ENCODE measurements at places on chromosomes 11 and 22.

DNA sequence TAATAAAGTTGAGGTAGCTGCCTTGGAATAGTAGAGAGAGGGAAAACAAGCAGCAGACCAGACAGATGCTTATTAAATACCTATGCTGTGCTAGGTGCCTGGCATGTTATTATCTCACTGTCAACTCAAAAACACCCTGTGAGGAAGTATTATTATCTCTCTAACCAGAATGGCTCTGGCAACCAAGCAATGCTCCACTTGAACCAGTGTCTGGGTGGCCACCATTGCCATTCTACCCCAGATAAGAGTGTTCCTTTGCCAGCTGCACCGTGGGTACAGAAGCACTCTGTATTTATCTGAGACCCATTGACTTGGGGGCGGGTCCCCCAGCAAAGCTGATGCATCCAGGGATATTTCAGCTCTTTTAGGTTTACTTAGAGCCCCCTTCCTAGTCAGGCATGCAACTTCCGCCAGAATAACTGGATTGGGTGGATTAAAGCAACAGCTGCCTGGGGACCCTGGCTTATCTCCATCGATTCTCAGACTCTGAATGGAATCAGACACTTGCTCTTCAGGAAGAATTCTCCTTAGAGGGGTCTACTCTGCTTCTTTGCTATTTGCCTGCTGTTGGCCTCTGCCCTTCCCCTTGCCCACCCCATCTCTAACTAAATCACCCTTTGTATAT is 49.1 kb downstream of the RCN1 start:
- no peak for DNase-seq

- no peak for DNase-seq
Observed at GRCh38 chr11:24734742-24735237, 237.9 kb downstream of the LUZP2 start.

- peak; percentile 93 for DNase-seq
Observed at GRCh38 chr11:65588199-65589054, 7.2 kb downstream of the KCNK7 start.

- DNase-seq, result peak; percentile 28
Observed at GRCh38 chr11:134412203-134413042, at the start of gene B3GAT1. TSS of gene B3GAT1 (minus strand) at chr11:134412242. CDS start at chr11:134387659, 24,583 bp downstream.

- DNase-seq, result no peak
Observed at GRCh38 chr11:59943997-59944714, 5.9 kb downstream of the OOSP1 start.

DNA sequence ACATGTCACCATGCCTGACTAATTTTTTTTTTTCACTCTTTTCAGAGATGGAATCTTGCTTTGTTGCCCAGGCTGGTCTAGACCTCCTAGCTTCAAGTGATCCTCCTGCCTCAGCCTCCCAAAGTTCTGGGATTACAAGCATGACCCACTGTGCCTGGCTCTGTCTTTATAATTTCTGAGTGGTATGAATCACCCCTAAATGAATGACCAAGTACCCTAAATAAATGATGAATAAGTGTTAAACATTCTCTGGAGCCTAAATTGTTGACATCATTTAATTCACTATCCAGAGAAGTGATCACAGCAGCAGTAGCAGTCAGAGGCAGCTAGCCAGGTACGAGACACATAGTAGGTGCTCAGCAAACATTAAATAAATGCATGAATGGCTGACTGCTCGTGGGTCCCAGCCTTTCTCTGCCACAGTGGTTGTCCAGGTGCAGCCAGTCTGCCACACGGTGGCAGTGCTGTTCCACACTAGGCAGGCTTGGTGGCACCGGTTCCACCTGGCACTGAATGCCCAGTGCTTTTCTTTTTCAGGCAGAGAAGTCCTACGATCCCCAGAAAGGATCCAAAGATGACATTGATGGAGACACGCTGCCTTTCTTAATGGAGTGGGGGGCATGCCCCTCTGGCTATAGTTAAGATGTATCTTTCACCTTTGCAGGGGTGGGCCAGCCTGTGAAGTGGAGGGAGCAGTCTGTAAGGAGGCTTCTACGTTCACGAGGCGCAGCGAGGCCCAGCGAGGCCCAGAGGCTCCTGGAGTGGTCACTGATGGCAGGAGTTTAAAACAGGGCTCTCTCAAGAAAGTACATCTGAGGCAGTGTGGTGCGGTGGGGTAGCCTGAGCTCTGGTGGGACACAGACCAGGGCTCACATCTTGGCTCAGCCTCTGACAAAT is 8.7 kb upstream of the TTC12 start:
- peak; percentile 80 for DNase-seq

DNA sequence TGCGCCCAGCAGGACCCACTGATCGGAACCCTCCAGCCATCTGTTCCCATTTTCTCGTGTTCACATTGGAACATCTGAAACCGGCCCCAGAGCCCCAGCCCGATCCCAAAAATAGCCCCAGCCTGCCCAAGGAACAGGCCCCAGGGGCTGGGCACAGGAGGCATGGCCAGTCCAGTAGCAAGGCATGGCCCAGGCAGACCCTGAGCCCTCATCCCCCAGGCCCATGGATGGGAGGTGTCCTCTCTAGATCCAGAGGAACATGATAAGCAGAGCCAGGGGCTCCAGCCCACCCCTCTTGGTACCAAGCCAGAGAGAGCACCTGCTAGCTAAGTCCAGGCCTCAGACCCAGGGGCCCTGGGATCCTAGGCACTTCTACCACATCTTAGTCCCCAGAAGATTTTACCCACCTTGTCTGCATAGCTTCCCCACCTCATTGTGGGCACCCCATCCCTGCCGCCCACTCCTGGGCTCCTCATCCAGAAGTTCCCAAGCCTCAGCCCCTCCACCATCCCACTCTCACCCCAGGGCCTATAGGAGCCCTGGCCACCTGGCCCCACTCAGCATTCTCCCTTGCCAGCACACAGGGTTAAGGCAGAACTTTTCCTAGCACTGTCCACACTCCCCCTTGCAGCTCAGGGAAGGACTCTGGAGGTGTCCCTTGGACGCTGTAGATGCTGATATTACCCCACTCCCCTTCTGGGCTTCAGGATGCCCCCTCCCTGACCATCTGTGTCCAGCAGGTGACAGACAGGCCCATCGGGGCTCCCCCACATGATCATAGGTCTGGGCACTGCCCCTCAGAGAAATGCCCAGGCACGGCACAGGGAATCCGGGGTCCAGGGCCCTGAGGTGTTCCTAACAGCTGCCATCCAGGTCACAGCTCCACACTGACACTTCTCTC is 9.5 kb downstream of the BCL9L start:
- no peak for DNase-seq

DNA sequence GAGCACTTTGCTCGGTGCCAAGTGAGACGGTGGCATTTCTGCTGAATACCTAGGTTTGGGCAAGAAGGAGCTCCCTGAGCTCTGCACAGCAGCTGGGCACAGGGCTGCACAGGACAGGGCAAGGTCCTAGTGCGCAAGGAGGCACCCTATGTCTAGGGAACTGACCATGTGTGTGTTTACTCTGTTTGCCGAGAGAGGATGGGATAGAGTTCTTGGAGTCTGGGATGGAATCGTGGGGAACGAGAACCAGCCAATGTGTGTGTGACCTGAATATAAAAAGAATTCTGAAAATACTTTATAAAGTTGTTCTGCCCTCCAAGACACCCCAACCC is 179.5 kb upstream of the NECTIN1 start:
- no peak for DNase-seq

DNA sequence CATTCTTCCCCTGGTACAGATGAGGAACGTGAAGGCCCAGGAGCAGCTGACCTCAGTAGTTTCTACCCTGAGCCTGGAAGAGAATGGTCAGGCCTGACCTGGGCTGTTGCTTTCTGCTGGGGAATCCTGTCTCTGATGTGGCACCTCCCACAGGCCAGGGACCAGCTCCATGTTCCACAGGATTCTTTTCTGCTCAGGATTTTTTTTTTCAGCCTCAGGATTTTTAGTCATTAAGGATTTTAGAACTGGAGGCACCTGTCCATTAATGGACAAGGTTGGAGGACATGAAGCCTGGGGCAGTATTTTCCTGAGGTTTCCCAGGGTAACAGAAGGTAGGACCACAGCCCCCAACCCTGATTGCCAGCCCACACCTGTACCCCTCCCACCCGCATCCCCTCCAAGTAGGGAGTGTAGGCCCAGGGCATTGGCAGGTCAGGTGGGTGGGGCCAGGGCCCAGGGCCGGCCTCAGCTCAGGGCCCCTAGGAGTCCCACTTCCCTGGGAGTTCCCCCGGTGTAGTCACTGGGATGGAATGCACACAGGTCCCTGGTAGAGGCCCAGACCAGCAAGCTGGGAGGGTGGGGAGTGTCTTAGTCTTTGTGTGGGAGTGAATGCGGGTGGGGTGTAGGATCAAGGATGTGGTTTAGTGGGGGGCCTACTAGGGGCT is 16.1 kb downstream of the BIK start:
- DNase-seq, result peak; percentile 14

GRCh38 chr11:5234381-5234834 is at the start of gene HBD:
TSS of gene HBD (minus strand) at chr11:5234483. CDS start at chr11:5234433, 50 bp downstream.
- no peak for DNase-seq

- no peak for DNase-seq
Observed at GRCh38 chr11:118921929-118922744, 3.6 kb downstream of the BCL9L start.

DNA sequence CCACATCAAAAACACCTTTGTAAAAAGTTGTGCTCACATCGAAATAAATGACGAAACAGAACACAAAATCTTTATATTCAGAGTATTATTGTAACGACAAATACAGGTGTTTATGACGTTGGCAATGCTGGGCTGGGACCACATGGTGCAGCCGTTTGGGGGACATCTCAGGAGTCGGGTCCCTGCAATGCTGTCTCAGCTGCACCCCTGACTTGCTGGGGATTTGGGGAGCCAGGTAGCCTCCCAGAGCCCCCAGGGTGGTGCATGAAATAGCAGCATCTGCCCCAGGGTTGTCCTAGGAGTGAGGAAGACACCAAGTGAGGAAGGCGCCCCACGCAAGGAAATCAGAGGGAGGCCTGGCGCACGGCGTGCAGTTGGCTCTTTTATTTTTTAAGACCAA is 1526.8 kb downstream of the BRD1 start:
- DNase-seq, result no peak

DNA sequence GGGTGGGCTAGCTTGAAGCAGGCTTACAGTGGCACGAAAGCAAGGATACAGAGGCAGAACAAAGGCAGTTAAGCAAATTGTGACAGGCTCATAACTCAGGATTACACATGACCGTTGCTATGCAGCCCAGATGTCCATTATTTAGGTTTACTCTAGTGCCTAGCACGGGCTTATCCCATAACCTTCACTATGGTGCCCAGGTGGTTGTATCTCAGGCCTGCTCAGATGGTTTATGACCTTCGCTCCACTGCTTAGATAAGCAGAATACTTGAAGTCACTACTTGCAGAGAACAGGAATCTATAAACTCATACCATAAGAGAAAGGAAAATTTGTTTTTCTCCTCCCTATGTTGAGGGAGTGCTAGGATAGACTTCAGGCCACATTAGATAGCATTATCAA is 9.0 kb downstream of the OR6M1 start:
- no peak for DNase-seq

DNA sequence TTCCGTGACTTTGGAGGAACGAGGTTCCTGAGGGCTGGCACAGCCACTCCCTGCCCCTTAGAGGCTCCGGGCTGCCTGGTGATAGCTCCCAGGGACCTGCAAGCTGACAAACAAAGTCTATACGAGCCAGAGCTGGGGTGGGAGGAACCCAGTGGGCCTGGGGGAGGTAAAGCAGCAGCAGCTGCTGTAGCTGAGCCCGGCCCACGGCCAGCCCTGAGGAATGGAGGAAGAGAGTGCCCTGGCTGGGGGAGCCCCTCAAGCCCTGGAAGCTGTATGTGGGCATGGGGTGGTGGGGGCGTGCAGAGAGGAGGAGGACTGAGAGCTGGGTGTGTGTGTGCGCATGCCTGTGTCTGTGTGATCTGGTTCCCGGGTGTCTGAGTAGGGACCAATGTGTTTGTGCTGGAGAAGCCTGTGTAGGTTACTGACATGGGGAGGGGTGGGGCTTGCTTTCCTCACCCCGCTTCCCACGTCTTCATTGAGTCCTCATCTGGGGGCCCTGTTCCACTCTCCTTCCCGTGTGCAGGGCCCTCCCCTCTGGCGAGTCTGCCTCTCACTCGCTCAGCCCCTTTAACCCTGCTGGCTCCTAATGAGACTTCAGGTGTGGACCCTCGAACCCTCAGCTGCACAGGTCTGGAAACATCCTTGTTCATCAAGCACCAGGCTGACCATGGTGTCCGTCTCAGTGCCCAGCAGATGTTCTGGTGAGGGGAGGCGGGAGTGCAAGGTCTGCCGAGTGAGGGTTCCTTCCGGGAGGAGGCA is 10.8 kb downstream of the ST3GAL4 start:
- no peak for DNase-seq

GRCh38 chr22:49033616-49034015 is 794.1 kb downstream of the BRD1 start:
- no peak for DNase-seq

DNA sequence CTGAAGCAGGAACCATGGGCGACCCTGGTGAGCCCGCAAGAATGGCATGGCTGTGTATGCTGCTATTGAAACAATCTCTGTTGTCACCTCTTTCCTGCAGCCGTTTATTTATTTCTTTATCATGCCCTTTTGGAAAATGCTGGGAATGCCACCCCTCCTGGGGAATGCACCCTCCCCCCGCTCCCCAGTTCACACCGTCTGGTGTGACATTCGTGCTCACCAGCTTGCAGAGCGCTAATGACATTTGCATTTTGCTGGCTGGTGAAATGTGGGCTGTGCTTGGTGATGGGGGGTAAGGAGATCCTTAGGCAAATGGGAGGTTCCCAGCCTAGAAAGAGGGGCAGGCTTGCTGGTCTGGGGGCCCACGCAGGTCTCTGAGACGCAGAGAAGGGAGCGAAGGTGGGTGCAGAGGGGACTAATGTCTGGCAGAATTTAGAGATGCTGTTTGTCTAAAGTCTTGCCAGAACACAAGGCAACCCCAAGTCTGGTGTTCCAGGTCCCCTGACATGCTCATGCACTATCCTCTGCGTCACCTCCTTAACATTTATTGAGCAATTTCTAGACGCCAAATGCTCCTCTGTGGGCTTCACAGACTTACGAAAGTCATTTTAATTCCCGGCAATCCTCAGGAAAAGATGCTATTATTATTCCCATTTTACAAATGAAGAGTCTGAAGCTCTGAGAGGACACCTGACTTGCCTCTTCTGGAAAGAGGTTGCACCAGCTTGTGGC is 91.7 kb downstream of the TP53I11 start:
- no peak for DNase-seq

- DNase-seq, result no peak
Observed at GRCh38 chr11:37503411-37504059, 905.5 kb upstream of the RAG2 start.

- peak; percentile 66 for DNase-seq
Observed at GRCh38 chr11:72589802-72590761, 84.1 kb downstream of the PDE2A start.

DNA sequence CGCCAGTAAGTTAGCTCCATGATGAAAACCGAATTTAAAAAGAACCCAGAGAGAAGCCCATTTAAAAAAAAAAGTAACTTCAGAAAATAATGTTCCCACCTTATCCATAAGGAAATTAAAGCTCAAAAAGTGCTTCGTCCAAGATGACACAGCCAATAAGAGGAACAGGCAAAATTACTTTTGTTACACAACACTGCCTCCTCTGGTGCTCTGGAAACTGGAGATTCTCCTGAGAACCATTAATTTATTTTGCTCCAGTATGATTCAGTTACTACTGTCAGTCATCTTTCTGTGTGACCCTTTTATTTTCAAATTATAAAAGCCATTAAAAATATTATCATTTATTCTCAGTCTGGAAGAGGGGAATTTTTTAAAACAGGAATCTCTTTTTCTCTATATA is 2.0 kb downstream of the IFT27 start:
- DNase-seq, result no peak

Data from activated CD8-positive, alpha-beta T cell treated with anti-CD3 and anti-CD28 coated beads for 36 hours (primary cell).